ENCODE measurements at places on chromosomes 16 and 17.

- ATAC-seq, result no peak
Measured at GRCh38 chr17:70767102-70767701, 597.9 kb downstream of the KCNJ2 start.

DNA sequence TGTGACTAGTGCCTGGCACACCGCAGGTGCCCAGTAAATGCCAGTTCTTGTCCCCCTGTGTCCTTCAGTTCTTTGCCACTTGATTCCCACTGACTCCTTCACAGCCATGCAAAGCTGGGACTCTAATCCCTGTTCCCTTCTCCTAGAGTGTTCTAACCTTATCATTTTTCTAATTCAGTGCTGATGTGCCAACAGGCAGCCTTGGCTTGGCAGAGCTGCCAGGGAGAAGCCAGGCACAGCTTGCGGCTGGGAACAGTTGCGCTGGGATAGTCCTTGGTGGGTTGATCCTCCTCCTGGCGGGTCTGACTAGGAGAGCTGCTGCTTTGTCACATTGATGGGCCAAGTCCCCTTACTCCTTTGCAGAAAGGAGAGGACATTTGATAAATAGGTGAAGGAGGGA is 654.2 kb downstream of the HS3ST4 start:
- ATAC-seq, result no peak

DNA sequence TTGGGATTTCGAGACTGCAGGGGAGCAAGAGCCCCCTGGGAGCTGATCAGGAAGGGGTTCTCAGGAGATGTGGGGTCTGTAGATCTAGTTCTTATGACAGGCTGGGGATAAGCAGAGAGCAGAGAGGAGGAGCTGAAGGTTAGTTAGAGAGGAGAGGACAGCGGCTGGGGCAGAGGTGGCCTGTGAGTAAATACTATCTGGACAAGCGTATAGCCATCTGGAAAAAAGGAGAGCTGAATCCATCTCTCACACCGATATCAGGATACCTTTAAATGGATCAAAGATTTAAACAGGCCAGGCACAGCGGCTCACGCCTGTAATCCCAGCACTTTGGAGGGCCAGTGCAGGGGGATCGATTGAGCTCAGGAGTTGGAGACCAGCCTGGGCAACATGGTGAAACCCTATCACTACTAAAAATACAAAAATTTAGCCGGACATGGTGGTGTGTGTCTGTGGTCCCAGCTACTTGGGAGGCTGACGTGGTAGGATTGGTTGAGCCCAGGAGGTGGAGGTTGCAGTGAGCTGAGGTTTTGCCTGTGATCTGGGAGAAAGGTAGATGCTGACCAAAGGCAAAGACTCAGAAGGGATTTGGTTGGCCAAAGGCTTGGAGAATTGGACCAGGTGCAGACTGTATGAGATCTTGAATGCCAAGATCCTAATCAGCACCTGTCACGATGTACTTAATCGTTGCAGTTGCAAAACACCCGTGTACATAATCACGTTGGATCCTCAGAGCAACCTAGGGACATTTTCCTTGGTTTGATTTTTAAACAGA is 18.9 kb upstream of the SLC25A19 start:
- no peak for ATAC-seq

DNA sequence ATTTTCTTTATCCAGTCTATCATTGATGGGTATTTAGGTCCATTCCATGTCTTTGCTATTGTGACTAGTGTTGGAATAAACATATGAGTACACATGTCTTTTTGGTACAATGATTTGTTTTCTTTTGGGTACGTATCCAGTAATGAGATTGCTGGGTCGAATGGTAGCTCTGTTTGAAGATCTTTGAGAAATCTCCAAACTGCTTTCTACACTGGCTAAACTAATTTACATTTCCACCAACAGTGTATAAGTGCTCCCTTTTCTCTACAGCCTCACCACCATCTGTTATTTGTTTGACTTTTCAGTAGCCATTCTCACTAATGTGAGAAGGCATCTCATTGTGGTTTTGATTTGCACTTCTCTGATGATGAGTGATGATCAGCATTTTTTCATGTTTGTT is 103.7 kb downstream of the GOSR1 start:
- ATAC-seq, result no peak

DNA sequence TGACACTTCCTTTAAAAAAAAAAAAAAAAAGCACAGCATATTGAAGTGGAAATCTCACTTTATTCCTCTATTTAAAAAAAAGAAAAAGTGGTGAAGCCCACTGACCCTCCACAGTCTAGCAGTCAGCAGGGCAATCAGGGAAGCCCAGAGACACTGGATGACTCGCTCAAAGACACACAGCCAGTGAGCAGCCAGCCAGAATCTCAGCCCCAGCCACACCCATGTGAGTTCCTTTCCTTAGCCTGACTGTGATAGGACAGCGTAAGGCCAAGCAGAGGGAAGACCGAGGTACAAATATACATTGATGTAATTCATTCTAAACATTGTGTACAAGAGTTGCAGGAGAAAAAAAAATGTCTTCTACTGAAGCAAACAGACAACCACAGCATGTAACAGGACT is 22.5 kb downstream of the XPO6 start:
- no peak for ATAC-seq

Measured in gastroesophageal sphincter (tissue), 4 donors.